Dorsolateral prefrontal cortex (tissue), 122 donors: ENCODE measurements at places on chromosomes 5 and 9. TPM values are rescaled to one million over a fixed set of nuclear protein-coding genes. Genes with fewer than 3 reads are reported as not detected.

Gene SPACA9
- total RNA-seq, result 15.5 TPM

GRCh38 chr5:151047814-151048425 lies 27.5 kb downstream of the GPX3 start:
- no peak for DNase-seq

DNA sequence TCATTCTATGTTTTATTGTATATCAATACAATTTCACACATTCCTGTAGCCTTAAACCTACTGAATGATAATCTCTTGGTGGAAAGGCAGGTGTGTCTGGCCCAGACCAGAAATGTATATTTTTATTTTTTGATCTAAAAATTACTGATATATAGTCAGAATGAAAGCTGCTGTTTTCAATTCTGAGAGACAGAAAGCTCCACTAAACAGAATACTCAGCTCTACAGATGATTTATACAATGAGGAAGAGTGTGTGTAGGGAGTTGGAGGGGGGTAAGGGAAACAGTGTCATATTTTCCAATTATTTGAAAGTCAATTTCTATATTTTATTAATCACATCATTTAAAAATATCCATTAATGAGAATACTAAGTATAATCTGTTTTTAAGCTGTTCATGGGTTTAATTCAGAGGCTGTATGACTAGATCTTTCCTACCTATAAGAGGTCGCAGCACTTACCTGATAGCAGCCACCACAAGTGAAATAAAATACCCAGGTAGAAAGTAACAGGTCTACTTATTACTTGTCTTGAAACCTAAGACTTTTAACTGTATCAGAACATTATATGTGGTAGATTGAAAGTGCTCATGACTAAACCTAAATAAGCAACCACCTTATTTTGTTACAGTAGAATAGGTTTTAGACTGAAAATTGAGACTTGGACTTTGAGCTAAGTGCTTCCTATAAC lies 183.4 kb downstream of the TMC1 start:
- no peak for DNase-seq

Gene OR1J2
- total RNA-seq, result not detected

DNA sequence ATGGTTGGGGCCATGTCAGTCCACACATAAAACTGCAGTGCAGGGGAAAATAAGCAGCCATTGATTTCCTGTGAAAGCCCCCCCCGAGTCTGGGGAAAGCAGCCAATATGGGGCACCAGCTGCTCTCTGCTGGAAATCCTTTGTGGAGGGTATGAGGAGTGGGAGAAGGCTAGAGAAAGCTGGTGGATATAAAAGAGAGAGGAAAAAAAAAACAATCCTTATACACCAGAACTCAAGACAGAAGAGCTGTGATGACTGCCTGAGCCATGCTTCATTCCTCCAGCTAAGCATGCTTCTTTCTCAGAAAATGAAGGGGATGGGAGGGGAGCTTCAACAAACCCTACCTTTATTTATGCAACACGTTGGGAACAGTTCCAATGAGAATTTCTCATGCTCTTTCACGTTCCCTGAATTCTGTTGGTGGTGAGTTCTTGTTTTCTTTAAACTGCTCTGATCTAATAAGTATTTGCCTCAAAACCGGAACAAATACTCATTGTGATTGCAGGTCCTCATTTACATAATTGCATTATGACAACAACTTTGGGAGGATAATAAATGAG lies 688.0 kb upstream of the SEMA6A start:
- DNase-seq, result peak; percentile 56

DNA sequence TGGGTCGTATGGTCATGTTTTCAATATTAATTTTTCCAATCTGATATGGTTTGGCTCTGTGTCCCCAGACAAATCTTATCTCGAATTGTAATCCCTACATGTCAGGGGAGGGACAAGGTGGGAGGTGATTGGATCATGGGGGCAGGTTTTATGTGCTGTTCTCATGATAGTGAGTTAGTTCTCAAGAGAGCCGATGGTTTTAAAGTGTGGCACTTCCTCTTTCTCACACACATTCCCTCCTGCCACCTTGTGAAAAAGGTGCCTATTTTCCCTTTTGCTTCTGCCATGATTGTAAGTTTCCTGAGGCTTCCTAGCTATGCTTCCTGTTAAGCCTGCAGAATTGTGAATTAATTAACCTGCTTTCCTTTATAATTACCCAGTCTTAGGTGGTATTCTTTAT lies 309.1 kb upstream of the GRIN3A start:
- no peak for DNase-seq

Gene LRRC70
- total RNA-seq, result 3.7 TPM

DNA sequence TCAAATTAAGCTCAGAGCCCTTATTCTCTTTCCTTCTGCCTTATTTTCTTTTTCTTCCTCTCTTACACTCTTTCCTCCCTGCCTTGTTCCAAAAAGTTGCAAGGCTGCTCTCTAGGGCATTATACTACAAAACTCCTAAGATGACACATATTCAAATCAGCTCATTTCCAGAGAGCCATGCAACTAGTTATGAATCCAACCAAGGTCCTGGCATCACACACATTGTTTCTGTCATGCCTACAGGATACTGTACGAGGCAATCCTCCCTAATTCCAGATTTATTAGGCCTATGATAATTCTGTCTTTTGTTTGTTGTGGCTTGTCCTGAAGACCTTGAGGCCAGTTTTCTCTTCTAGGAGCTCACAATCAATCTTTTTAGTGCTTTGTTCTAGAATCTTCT lies 87.0 kb upstream of the TBCA start:
- no peak for DNase-seq

- DNase-seq, result peak; percentile 60
These were observed 101.7 kb upstream of the FCN2 start for GRCh38 chr9:134778841-134779411.
